ENCODE measurements at places on chromosomes 2 and 18.

GRCh38 chr2:12506846-12507245 is 209.9 kb upstream of the TRIB2 start:
- DNase-seq = no peak

GRCh38 chr2:84131278-84131830 is 327.7 kb downstream of the SUCLG1 start:
- DNase-seq = no peak

- no peak for DNase-seq
These were observed 1659.8 kb upstream of the CELF4 start for GRCh38 chr18:39225373-39225772.

DNA sequence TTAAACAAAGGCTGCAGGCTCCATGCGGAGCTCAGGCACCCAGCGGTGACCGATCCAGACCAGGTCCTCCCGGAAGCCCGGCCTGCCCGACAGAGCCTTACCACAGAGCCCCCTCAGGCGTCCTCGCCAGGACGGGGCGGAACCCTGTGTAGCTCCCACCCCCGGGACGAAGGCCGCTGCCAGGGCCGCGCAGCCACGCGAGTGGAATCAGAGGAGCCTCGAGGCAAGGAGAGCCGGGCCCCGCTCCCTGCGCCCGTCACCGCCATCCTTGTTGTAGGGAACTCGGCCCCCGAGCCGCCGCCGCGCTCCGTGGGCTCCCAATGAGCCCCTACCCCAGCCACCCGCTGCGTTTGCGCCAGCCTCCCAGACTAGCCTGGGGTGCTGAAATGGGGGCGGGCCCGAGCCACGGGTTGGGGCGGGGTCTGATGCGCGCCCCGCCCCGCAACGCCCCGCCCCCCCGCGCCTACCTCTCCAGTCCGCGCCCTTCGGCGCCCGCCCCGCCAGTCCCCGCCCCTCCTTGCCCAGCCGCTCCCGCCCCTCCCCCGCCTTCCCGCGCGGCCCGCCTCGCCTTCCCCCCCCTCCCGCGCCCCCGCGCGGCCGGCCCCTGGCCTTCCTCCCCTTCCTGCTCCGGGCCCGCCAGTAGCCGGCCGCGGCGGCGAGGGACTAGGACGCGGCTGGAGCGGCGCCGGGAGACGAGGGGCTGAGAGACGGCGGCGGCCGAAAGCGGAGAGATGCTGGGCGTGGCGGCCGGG is at the start of gene LIMS1:
Gene LIMS1 (plus strand): TSS at position 639 of the 752 bp plus-strand sequence. CDS start 93 bp downstream, at position 732.
- DNase-seq = peak; percentile 83

DNA sequence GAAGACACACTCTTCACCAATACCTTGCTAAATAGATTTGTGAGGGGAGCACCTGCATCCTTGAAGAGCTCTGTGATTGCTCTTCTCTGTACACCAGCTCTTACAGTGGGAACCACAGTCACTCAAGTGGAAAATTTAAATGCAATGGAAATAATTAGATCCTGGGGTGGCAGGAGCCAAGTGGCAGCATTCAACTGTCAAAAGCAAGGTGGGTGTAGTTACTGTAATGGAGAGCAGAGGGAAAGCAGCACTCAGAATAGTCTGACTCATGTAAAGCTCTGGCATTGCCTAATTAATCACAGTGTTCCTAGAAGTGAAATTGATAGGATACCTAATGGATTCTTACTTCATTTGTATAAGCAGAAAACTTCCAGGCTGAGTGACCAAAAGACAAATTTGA is 245.8 kb downstream of the KCNE4 start:
- no peak for DNase-seq

- no peak for DNase-seq
These were observed 803.3 kb downstream of the ADCYAP1 start for GRCh38 chr18:1708006-1708405.

DNA sequence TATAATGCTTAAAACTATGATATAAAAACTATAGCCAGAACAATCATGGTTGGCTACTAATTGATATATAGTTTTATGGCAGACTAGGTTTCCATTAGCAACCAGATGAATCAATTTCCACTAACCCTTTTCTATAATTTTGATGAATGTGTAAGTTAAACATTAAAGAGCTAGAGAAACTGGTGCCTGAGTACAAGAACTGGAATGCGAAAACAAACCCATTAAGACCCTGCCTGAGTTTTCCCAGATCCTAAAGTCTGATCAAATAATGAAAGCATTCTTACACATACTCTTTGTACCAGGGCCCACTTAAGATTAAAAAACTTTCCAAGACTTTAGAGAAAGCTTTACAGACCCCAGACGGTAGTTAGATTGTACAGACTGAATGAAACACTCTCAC is 21.3 kb downstream of the MRPL19 start:
- no peak for DNase-seq

- DNase-seq = no peak
These were observed 140.5 kb downstream of the ZFP36L2 start for GRCh38 chr2:43085929-43086328.

GRCh38 chr18:505483-506122 is 5.1 kb upstream of the COLEC12 start:
- DNase-seq = no peak

- no peak for DNase-seq
These were observed 1411.8 kb downstream of the LRP1B start for GRCh38 chr2:140718999-140719398.

GRCh38 chr18:62335494-62335893 is 10.4 kb downstream of the TNFRSF11A start:
- no peak for DNase-seq

DNA sequence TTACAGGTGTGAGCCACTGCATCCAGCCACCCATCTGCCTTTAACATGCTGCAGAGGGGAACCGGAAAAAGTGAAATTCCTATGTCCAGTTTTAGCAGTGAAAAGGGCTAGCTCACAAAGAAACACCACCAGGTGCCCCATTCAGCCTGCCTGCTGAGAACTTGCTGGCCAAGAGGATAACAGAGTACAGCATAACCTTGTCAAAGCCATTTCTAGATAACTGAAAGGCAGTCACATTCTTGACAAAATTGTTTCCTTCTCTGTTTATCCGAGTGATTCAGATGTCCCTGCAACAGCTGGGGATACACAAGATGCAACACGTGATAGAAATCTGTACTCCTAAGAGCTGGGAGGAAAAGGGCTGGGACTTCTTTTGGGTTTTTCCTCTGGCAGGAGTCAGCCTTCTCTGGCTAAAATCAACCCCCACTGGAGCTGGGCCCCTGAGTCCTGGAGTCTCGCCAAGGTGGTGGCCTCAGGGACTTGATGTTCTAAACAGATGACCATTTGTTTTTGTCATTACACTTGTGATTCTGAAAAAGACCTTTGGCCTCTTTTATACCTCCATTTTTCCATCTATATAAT is 505.4 kb downstream of the BCL11A start:
- no peak for DNase-seq

- no peak for DNase-seq
These were observed 70.8 kb upstream of the NOSTRIN start for GRCh38 chr2:168731616-168732015.

GRCh38 chr2:241223211-241224017 is 34.9 kb downstream of the ANO7 start:
- no peak for DNase-seq

DNA sequence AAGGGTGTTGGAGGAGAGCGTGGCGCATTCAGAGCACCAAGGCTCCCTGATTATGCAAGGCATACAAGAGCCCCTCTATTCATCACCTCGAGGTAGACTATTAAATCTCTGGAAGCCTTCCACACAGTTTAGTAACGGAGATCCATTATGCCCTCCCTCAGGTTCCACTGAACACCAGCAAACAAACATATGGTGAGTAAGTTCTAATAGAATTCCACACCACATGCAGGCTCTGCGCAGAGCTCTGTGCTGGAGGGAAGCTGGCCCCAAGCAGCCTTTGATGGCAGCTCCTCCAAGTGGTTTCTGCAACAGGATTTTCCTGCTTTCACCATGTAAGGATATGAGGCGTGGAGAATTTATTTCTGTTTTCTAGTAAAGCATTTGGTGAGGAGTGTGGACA is 238.6 kb downstream of the C1D start:
- no peak for DNase-seq

DNA sequence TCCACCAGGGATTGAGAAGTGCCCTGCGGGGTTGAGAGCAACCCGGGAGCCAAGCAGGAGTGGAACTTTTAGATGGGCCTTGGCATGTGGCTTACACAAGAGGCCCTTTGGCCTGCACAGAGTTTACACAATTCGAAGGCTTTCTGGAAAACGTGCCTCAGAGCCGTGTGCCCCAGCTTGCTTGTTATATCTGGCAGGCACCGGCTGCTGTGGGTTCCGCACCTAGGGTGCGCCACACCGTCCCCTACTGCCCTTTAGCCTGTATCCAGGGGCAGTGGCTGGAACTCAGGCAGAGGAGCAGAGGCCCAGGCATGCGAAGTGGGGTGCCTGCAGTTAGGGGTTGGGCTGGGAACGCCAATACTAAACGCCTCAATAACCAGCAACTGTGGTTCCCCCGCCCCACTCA is 32.9 kb upstream of the EDAR start:
- no peak for DNase-seq

GRCh38 chr18:24983566-24984139 is 368.3 kb downstream of the ZNF521 start:
- no peak for DNase-seq

GRCh38 chr2:85173909-85174308 is 40.7 kb downstream of the TCF7L1 start:
- DNase-seq = no peak

GRCh38 chr2:158745866-158746382 is 49.2 kb upstream of the DAPL1 start:
- DNase-seq = no peak

- no peak for DNase-seq
These were observed 359.6 kb downstream of the NRXN1 start for GRCh38 chr2:50672282-50672681.

DNA sequence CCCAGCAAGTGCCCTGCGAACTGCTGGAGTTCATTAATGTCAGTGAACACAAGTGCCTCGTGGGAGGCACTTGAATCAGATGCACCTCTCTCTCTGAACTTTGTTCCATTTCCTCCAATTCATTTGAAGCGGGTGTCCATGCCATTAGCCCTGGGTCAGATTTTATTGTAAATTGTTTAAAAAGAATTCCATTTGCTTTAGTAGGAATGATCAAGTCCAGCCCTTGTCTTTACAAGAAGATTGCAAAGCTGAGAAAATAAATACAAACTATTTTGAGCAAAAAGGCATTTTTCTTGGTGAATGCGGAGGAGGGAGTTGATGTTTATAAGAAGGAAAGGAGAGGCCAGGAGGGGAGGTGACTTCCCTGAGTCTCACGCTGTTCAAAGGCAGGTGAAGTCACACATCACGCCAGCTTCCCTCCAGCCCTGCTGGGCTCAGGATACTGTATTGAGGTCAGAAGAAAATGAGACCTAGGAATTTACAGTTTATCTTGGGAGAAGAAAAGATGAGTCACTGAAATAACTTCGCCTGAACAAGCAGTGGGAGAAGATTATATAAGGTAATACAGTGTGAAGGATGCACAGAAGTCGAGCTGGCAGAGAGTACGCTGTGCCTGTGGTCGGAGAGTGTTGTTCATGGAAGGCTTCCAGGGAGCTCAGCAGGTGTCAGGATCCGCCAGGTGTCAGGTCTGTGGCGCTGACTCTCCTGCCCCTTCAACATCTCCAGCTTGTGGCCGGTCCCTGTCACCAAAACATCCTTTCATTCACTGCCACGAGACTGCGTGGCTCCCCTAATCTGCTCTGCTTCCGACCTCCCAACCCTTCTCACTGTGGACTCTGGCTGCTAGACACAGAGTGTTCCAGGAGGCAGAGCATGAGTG is 36.5 kb downstream of the EFR3B start:
- DNase-seq = no peak

GRCh38 chr2:239232195-239232578 is 168.6 kb downstream of the HDAC4 start:
- DNase-seq = no peak

DNA sequence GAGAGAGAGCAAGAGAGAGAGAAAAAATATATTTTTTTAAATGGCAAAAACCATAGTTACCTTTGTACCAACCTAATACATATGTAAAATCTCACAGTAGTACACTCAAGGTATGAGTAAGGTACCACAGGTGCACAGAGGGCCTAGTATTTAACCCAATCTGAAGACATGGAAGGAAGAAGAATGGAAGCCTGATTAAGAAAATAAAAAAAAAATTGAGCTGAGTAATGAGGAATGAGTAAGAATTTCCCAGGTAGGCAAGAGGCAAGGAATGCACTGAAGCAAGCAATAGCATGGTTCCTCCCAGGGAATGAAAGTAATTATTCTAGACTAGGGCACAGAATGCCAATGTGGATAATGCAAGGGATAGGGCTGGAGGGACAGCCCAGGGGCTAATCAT is 294.2 kb downstream of the FIGN start:
- no peak for DNase-seq

DNA sequence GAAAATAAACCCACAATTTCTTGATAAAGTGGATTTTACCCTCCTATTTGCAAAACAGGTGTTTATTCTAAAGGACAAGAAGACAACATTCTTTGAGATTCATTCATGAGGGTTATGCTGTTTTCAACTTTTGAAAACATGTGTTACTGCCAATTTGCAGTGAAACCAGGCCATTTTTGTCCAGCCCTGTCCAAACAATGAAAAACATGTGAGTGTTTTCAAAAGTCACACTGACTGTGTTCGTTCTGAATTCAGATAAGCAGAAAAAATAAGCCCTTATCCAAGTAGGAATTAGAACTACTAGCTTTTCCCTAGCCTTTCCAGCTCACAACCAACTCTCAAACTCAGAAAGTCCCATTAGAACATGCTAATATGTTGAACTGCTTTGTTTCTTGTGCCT is 148.1 kb upstream of the PID1 start:
- no peak for DNase-seq

DNA sequence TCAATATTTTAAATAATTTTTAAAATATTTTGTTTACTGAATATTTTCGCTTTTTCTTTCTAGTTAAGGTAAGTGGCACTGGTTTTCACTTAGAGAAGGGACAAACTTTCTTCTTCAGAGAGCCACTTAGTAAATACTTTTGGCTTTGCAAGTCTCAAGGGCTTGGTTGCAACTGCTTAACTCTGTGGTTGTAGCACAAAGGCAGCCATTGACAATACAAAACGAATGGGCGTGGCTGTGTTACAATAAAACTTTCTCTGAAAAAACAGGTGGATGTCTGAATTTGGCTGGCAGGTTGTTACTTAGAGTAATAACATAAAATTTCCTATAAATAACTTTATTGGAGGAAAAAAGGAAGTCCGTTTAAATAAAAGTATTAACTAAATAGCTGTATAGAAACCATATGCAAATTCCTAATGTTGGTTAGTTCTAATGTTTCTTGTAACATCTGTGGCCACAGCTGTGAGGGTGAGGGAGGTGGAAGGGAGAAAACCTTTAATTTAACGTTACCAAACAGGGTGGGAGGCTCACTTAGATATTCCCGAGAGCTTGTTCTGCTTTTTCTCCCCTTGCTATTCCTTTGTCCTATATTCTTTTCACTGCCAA is 62.4 kb upstream of the TNP1 start:
- DNase-seq = no peak

DNA sequence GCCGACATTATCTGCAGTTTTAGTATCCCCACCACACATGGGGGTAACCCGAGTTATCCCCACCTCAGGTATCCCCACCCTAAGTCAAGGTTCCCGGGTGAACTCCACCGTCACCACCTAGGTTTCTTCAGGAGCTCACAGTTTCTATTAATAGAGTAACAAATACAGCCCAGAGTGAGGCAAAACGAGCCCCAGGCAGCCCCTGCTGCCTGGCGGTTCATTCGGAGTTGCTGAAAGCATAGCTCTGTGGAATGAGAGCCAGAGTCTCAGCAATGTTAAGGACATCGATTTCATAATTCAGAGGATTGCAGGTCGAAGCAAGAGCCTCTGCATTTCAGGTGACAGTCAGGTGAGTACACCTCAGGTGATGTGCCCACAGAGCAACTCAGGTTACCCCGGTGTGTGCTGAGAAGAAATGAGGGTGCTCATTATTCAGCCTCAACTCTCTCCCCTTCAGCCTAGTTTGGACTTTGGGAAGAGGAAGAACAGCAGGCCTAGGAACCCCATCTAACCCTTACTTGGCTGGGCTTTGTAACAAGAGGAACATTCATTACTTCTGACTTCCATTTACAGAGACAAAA is 10.7 kb downstream of the SATB2 start:
- DNase-seq = no peak

All from activated CD4-positive, alpha-beta T cell treated with anti-CD3 and anti-CD28 coated beads for 24 hours (primary cell).